ENCODE measurements at places on chromosomes 16 and 17. TPM values are rescaled to one million over a fixed set of nuclear protein-coding genes. Genes with fewer than 3 reads are reported as not detected.

DNA sequence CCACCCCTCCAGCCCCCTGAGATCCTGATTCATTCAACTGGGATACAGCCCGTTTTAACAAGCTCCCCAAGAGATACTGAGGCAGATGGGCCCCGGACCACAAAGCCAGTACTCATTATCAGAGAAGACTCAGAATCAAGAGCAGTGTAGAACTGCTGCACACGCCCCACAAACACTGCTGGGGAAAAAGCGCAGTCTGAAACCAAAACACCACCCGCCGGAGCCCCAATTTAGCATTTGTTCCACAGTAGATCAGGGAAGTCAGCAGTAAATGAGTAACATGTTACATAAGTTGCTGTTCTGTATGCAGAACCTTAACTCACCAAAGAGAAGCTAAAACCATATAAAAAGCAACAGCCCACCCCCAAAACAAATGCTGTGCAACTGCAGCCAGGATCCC is 123.6 kb downstream of the CDYL2 start:
- DNase-seq = no peak

DNA sequence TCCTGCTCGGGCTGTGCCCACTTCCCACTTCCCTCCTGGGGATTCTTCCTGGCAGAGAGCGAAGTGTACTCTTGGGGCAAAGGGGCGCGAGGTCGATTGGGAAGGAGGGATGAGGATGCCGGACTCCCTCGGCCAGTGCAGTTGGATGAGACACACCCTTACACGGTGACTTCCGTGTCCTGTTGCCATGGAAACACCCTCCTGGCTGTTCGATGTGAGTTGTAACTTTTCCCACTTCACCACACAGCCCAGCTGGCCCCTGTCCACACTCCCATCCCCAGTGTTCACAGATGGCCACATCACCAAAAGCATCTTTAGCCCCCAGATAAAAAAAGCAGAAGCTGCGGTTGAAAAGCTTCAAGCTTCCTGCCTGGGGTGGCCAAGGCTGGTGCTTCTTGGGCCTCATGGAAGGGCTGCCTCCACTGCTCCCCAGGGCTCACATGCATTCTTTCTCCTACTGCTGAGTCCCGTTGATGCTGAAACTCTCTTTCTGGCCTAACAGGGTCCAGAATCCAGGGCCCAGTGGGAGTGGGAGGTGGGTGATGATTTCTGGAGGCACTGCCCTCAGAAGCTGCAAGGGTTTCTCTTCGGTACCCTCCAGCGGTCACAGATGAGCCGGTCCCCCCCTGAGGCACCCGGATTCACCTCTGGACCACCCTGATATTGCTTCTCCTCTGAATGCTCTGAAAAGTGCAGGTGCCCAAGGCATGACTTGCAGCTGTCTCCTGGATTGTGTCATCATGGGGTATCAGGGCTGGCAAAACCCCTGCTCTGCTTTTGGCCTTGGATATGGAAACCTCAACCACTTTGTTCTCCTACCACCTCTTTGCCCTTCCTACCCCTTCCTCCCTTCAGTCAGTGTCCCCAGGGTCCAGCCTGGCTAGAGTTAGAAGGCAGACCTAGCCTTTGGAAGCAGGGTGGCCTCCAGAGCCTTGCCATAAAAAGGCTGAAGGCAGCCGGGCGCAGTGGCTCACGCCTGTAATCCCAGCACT is 2.2 kb upstream of the TRAF4 start:
- DNase-seq = no peak

- peak; percentile 96 for DNase-seq
Measured at GRCh38 chr17:5419959-5420653, at the start of gene RPAIN. TSS of gene RPAIN (plus strand) at chr17:5420182. CDS start at chr17:5420211, 29 bp downstream.

DNA sequence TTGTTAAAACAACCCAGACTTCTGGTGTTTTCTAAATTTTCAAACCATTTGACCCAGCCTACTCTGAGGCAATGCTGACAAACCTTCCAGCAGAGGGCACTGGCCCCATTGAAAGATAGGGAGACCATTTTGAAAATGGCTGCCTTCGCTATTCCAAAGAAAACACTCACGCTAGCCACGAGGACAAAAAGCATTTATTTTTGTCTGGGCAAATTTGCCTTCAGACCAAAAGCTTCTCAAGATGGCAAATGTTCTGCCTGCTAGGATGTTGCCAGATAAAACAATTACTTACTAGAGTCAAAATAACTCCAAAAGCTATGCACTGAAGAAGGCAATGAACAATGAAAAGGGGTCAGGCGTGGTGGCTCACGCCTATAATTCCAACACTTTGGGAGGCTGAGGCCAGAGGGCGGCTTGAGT is 296.7 kb upstream of the IRX5 start:
- DNase-seq = peak; percentile 56

- DNase-seq = no peak
Measured at GRCh38 chr17:39077252-39077651, 74.2 kb downstream of the PLXDC1 start.

GRCh38 chr16:19005561-19006445 is 22.1 kb downstream of the TMC7 start:
- peak; percentile 6 for DNase-seq

Gene RDM1
- total RNA-seq = 2.1 TPM

- peak; percentile 10 for DNase-seq
Measured at GRCh38 chr17:69358688-69359596, 32.0 kb upstream of the ABCA5 start.

- peak; percentile 94 for DNase-seq
Measured at GRCh38 chr16:49754495-49755312, 101.2 kb downstream of the ZNF423 start.

GRCh38 chr17:12927541-12928425 is 90.0 kb downstream of the ELAC2 start:
- peak; percentile 94 for DNase-seq

GRCh38 chr17:4598776-4599504 is 14.6 kb downstream of the SMTNL2 start:
- no peak for DNase-seq

GRCh38 chr17:77307479-77308198 is 166.9 kb downstream of the SEC14L1 start:
- DNase-seq = no peak

Gene TBC1D28
- not detected for total RNA-seq

DNA sequence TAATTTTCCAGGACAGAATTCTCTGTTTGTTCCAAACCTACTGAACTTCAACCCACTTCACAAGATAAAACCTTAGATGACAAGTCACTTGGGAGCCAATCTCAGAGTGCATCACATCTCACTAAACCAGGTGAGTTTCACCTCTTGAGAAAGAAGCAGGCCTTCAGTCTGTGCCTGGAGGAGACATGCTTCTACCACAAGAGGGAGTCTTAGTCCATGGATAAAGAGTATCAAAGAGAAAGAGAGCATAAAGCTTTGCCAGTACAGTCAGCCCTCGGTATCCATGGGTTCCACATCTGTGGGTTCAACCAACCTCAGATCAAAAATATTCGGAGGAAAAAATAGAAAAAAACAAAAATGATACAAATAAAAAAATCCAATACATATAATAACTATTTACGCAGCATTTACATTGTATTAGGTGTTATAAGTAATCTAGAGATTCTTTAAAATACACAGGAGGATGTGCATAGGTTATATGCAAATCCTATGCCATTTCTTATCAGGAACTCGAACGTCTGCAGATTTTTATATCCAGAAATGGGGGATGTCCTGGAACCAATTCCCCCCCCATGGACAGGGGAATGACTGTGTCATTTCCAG is 37.7 kb downstream of the DUSP14 start:
- peak; percentile 39 for DNase-seq

Gene CCDC144A
- total RNA-seq = 2.5 TPM

Gene PRSS27
- total RNA-seq = 1.3 TPM

GRCh38 chr17:36931096-36931696 is 6.1 kb upstream of the LHX1 start:
- no peak for DNase-seq
